ENCODE measurements at places on chromosomes 2 and 18.

GRCh38 chr2:174826051-174826450, 61.8 kb upstream of the CHRNA1 start:
- no peak for DNase-seq

DNA sequence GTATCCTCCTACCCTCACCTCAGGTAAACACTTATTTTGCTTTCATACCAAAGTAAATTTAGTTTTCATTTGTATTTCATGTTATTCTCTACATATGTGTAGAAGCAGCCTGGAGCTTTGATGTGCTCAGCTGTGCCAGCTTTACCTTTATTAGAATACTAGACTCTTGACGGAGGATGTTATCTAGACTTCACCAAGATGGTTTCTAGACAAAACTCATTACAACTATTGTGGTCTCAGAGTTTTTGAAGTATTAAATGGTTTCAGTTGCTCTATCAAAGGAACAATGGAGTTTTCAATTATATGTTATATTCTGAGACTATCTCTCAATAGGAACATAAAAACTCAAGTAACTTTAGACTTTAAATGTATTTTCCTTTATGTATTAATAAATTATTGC, 5.0 kb upstream of the IL18RAP start:
- no peak for DNase-seq

GRCh38 chr2:135792401-135793150, 44.4 kb downstream of the LCT start:
- DNase-seq = no peak

- DNase-seq = no peak
These were observed 78.7 kb downstream of the EPHA4 start for GRCh38 chr2:221493391-221493790.

DNA sequence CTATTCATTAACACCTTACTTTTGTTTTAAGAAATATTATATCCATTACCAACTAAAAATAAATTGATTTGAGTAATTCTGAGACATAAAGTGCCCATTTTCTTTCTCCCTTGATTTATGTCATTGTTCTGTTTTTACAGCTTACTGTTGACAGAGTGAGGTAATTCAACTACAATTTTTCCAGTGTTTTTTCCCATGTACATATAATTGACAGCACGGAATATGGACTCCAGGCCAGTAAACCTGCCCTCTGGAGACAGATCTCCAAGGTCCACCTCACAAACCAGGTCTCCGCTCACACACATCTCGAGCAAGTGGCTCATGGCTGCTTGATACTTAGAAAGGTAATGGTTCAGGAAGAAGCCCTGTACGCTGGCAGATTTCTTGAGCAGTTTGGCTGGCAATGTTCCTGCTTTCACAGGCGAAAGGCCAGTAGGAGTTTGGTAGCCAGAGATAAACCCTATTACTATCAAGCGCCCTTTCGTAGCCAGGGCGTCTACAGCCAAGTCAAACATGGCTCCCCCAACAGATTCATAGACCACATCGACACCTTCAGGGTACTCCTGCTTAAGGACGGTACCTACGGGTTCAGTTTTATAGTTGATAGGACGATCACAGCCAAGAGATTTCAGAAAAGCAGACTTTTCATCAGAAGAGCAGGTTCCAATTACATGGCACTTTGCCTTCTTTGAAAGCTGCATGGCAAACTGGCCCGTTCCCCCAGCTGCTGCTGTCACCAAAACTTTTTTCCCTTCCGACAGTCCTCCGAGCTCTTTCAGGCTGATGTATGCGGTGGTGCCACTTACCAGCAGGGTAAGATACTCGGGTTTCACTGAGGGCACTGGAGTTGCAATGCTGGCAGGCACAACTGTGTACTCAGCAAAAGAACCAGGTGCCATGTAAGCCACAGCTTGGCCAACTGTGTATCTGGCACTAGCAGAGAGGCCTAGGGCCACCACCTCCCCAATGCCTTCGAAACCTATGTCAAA, 7.4 kb downstream of the PTGR3 start:
- DNase-seq = no peak

DNA sequence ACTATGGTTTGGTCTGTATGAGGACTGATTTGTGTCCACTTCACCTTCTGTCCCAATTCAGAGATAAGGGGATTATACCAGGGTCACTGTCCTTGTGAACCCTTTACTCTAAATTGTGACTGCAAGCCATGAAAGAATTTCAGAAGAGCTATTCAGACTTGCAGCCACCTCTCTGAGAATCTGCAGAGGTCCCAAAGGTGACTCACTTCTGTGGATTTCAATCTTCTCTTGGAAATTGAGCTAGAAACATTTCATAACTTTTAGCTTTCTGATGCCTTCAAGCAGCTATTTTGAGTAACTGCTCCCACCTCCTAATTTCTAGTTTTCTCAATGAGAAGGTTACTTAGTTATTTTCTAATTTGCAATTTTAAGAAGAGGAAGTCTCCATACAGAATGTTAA, 1242.4 kb upstream of the ACVR2A start:
- no peak for DNase-seq

- no peak for DNase-seq
These were observed 98.4 kb upstream of the MYCN start for GRCh38 chr2:15841776-15842560.

- no peak for DNase-seq
These were observed 35.3 kb upstream of the CCDC150 start for GRCh38 chr2:196604196-196604595.

GRCh38 chr2:207275779-207276178, 110.0 kb upstream of the KLF7 start:
- DNase-seq = no peak

DNA sequence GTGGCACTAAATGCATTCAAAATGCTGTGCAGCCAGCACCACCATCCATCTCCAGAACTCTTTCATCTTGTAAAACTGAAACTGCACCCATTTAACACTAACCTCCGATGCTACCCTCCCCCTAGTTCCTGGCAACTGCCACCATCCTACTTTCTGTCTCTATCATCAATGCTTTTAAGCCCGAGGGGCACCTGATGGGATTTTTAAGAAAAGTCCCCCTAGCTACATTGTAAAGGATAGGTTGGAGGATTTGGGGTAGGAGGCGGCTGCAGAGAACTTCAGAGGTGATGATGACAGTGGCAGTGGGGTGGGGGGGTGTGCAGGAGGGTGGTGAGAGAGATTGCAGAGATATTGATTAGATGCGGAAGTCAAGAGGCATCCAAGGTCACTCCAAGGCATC, 10.8 kb upstream of the YWHAQ start:
- no peak for DNase-seq

DNA sequence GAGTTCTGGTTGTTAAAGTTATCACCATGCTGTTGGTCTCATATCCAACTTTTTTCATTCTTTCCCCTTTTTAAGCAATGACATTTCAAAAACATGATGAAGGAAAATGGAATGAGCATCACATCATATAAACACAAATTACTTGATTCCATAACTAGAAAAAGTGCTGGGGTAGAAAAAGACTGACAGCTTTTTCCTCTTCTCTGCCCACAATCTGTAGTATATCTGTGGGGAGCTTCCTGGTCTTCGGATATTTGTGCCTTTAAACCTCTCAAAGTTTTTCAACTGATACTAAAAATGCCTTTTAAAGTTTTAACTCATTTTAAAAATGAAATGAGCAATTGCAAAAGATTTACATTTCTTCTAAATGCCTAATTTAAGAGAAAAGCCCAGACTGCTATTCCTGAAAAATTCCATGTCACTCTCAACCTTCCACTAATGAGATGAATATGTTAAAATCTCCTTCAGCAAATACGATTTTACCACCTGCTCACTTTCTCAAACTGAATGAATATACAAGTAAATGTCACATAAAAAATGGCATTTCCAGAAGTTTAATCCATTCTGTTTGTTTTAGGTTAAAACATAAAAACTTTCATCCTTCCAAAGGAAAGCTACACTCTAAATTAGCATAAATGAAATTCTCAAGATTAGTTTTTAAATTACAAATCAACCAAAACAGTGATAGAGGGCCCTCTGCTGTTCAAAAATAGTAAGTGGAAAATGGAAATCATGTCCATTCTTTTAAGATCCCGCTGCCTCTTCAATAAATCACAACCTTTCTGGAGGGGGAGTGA, 2.1 kb downstream of the DNAH7 start:
- no peak for DNase-seq

DNA sequence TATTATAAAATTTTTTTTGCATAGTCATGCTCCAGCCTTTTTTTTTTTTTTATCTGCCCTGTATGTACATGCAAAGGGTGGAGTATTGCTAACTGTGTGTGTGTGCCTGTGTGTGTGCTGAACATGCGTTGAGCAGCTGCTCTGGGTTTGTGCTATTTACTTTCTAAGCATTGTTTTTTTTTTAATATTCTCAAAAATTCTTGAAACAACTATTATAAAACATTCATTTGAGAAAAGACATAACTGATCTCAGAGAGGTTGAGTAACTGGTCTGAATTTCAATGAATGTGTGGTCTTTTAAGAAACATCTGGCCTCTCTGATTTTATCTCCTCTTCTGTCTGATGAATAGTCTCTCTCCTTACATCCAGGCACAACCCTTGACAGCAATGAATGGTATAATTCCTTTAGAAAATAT, 366.0 kb upstream of the SLC14A2 start:
- no peak for DNase-seq

DNA sequence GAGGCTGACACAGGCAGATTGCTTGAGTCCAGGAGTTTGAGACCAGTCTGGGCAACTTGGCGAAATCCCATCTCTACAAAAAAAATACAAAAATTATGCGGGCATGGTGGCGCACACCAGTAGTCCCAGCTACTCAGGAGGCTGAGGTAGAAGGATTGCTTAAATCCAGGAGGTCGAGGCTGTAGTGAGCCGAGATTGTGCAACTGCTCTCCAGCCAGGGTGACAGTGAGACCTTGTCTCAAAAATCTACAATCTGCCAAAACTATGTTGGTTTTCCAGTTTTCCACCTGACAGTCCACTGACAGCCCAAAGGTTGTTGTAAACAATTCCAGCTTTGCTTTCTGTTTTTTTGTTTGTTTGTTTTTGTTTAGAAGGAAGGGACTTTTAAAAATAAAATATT, 51.3 kb downstream of the KCMF1 start:
- no peak for DNase-seq

- no peak for DNase-seq
These were observed 383.3 kb downstream of the MTX2 start for GRCh38 chr2:176652300-176653182.

- no peak for DNase-seq
These were observed 177.1 kb upstream of the COPS8 start for GRCh38 chr2:236908439-236909192.

DNA sequence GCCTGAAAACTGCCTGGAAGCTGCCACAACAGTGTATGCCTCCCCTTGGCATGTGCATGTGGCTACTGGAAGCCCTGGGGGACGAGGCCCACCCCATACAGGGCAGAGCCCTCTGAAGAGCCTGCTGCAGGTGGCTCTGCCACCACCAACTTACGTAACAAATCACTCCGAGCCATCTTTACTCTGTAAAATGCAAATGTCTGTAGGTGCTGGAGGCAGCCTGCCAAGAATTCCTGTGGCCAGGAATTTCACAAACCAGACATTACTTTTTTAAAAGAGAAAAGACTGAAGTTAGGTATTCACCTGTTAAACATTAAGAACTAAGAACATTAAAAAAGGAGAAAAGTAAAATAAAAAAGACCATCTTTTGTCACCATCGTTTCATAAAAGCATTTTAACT, 106.3 kb downstream of the GPR39 start:
- no peak for DNase-seq

GRCh38 chr2:67773851-67774250, 289.0 kb downstream of the C1D start:
- DNase-seq = no peak

DNA sequence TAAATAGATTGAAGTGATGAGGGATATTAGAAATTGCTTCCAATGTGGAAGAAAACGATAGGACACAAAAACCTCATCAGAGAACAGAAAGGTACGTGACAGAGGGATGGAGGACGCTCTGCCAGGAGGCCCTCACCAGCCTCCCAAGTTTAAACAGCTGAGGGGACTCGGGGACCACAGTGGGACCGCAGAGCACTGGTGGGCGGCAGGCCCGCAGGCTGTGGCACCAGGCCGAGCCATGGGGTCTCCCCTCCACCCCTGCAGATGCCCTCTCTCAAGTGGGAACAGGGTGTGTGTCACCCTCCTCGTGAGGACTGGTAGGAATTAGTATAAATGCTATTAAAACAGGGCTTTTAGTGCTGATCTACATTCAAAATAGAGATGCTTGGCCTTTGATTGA, 10.8 kb downstream of the NDUFA10 start:
- DNase-seq = no peak

- no peak for DNase-seq
These were observed 876 bp downstream of the CNTNAP5 start for GRCh38 chr2:124025891-124026434.

- no peak for DNase-seq
These were observed 18.0 kb downstream of the SNRNP200 start for GRCh38 chr2:96287273-96287856.

DNA sequence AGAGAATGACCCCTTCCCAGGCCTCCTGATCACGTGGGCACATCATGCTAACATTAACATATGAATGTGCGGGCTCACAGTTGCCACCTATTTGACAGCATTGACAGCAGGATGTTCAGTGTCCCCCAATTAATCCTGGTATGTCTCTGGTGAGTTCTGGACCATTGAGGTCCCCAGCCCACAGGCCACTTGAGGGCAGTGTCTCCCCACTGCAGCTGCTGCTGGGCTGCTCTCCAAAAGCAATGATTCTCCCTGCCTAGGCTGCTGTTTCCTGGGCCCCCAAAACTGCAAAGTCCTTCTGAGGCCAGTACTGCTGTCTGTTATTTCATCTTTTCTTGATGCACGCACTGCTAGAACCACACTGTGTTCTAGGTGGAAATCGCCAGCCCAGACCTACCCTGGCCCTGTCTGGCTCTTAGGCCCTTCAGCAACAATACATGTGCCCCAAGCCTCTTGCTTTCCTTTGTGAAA, 52.7 kb upstream of the MAPK4 start:
- no peak for DNase-seq

- DNase-seq = no peak
These were observed 172.1 kb downstream of the UPP2 start for GRCh38 chr2:158273791-158274190.

GRCh38 chr2:64797881-64798575, 144.3 kb upstream of the SERTAD2 start:
- DNase-seq = no peak

DNA sequence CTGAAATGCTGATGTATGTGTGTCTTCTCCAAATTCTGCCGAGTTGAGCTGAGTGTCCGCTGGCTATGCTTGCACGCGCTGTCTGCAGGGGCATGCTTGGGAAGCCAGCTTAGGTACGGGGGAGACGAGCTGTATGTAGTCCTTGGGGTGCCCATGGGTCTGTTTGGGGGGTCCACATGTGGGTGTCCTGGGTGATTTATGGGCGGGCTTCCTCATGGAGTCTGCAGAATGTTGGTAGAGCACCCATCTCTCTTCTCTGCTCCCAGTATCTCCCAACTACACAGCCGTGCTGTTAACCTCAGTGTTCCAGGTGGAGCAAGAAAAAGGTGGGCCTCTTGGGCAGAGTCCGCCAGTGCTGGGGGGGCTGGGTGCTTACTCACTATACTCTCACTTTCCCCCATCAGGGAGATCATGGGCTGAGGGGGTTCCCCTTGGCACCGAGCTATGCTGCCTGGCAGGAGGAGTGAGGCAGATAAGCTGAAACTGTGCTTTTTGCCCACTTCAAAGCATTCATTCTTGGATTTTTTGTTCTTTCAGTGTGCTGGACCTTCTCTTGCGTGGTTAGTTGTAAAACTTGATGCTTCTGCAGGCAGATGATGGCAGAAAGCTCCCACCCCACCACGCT, 128.2 kb upstream of the ALKAL2 start:
- no peak for DNase-seq

Measured in activated T-cell treated with anti-CD3 and anti-CD28 coated beads, Interleukin-2, amount 50 U/mL, for 1 hour (primary cell).